K562 (cell line): ENCODE measurements at places on chromosomes 11 and 22. TPM values are rescaled to one million over a fixed set of nuclear protein-coding genes. Genes with fewer than 3 reads are reported as not detected.

The AQP11 gene
- 0.35 and 0.58 TPM in 2 replicates for total RNA-seq

The SPTBN2 gene
- total RNA-seq, result 50.0 and 55.6 TPM in 2 replicates

The KLHL35 gene
- not detected in 2 replicates for total RNA-seq

The LRRC56 gene
- 3.4 and 4.5 TPM in 2 replicates for total RNA-seq

The SCN4B gene
- total RNA-seq, result not detected in 2 replicates
